Activated CD8-positive, alpha-beta memory T cell treated with anti-CD3 and anti-CD28 coated beads for 48 hours (primary cell): ENCODE measurements at places on chromosomes 13 and 19.

- DNase-seq = no peak
These were observed 26.8 kb upstream of the STARD13 start for GRCh38 chr13:33312150-33312860.

- no peak for DNase-seq
These were observed 7.6 kb downstream of the KANK3 start for GRCh38 chr19:8335343-8336071.

- DNase-seq = no peak
These were observed 33.6 kb upstream of the FFAR2 start for GRCh38 chr19:35414442-35414841.

DNA sequence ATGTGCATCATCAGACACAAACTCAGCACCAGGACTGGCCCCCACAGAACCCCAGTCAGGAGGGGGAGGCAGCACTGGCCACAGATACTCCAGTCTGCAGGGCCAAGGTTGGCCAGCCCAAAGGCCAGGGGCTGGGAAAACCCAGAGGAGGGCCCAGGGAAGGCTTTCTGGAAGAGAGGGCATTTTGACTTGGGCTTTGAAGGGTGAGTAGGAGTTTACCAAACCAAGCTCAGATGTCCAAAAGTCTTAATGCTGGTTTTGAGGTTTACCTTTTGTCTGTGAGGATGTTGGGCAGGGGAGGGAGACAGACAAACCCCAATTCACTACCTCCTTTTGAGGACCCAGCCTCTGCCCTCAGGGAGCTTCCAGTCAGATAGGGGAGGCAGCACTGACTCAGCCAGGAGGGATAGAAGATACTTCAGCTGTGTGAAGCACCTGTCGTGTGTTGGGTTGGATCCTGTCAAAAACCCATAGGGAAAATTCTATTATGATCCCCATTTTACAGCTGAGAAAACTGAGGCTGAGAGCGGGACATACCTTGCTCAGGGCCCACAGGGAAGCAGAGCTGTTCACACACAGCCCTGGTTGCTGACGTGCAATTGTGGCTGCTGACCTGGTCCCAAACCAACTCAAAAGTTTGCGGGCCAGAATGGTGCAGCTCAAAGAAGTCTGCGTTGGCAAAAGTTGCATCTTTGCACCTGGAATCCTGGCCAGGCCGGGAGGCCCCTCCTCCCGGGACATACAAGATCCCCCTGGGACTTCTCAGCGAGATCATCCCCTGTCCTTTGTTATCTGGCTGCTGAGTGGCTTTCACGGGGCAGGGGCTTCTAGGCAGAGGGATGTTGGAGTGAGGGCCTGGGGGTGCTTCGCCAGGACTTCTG is 13.1 kb downstream of the CILP2 start:
- no peak for DNase-seq

GRCh38 chr13:30569901-30570576 is 47.7 kb upstream of the USPL1 start:
- DNase-seq = no peak

DNA sequence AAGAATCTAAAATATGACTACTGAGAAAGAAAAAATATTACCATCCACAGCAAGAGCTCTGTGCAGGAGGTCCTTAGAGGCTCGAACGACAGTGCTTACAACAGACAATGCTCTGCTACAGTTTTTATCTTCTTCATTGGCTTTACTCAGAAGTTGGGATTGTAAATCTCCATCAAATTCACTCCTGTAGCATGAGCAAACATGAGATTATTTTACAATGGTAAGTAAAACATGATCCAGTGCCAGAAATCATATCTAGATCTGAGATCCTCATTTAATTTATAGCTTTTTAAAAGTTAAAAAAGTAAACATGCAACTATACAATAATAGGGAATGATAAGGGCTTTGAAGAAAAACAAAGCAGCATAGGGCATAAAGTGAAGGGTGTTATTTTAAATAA is 144.5 kb upstream of the FBXL3 start:
- no peak for DNase-seq

GRCh38 chr19:44499559-44499958 is 763 bp downstream of the ZNF180 start:
- DNase-seq = no peak

DNA sequence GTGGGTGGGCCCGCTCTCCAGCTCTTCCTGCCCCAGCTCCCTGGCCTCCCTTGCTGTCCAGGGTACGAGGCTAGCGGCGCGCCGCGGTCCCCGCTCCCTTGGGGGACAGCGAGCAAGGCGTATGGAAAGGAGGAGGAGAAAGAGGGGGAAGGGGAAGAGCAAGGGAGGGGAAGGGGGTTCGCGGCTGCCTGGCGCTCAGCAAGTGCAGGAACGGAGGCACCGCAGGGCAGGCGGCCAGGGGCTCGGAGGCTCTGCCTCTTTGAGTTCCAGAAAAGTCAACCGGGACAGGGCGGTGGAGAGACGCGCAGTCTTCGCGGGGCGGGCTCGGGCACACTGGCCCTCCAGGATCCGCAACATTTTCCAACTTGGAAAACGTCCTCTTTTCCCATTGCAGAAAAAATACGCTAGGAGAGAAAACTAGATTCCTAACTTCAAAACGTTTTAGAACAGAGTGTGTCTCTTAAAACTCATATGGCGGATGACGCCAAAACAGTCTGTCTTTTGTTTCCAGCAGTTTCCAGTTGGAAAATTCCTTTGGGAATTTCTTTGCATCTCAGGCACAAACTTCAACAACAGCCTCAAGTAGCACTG is 23.1 kb upstream of the TNFRSF19 start:
- DNase-seq = no peak
